ENCODE measurements at places on chromosomes 13 and 19.

DNA sequence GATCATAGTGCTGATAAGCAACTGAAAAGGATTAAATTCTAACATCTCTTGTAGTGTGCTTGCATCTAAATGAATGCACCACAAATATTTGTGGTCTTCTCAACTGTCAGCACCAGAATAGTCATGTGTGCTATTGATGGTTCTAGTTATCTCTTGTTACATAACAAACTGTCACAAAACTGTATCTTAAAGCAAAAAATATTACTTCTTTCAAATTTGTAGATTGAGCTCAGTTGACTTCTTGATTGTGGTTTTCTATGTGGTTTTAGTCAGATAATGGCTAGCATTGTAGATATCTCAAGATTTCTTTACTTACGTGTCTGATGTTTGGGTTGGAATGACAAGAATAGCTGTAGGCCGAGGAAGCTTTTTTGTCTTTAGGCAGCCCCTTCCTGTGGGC lies 431.3 kb downstream of the SLITRK6 start:
- DNase-seq = no peak

DNA sequence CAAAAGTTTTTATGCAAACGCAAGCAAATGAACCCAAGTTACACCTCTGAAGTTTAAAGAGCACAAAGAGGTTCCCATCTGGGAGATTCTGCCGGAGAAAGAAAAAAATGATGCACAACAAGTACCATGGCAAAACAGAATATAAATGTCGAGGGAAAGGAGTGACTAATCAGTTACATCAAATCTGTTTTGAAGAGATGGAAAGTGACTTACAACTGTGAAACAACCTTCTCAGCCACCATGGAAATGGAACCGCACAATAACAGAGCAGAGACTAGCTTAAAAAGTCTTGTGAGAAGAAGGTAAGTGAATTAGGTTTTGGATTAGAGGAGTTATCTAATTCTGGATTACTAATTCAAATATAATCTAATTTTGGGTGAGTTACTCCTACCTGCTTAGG lies 2.4 kb downstream of the HSPH1 start:
- no peak for DNase-seq

DNA sequence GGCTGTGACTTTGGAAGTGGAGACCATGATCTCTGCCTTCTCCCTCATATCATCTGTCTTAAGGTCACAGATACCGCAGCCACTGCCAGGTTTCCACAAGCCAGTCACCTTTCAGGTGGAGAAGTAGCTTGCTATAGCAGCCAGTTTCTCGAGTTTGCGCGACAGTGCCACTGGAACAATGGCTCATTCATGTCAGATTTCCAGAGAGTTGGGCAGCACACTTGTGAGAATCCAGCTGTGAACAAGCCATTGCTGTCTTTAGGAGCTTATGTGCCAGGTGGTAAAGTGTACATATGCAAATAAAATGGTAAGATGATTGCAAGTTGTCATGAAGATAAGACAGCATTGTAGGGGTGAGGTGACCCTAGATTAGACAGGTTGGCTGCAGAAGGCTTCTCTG lies 22.3 kb downstream of the GARRE1 start:
- DNase-seq = no peak

DNA sequence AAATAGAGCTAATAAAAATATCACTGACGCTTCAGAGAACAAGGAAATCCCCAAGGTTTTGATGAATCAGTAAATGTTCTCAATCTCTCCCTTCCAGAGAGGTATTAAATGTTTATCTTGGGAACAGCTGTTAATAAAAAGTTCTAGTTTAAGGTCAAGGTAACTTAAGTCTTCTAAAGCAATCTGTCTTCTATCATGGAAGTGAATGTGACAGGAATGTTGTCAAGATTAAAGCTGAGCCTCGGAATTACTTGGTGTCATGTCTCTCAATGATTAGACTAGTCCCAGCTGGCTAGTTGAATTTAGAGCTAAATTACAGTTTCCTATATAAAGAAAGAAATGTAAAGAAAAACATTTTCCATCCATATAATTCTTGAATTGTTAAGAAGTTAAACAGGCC lies 23.4 kb downstream of the ESD start:
- DNase-seq = no peak

DNA sequence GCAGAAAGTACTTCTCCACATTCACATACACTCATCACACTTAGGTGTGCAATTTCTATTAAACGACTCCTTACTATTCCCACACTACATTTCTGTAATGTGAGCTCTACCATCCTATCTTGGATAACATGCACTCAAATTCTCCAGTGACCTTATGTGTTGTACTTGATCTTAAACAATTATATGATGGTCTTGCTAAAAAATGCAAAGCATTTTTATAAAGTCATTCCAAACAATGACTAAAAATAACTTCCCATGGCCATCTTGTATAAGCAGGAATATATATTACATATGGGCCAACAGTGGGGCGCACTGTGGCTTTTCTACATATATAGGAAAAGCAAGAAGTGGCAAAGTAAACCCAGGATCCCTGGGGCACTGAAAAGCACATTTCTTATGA lies 155.5 kb downstream of the FLT1 start:
- no peak for DNase-seq

DNA sequence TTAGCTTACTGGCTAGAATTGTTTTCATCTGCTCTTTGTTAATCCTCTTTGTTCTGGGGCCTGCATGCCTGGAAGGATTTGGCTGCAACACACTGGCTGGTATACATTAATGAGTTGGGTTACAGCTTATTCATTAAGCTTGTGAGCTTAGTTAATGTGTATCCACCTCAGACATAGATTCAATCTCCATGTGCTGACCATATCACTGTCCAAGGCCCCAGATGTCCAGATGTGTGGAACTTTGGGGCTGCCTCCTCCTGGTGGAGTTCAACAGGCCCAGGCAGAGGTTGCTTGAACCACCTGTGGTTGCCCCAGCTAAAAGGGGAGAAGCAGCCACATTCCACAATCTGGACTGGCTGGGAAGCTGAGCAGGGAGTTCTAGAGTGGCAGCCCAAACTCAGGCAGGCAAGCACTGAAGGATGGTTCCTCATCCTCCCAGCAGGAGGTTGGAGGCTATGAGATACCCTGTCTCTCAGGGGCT lies 5.4 kb downstream of the DIAPH3 start:
- no peak for DNase-seq

- DNase-seq = no peak
Observed at GRCh38 chr19:5664515-5664914, 15.8 kb downstream of the MICOS13 start.

DNA sequence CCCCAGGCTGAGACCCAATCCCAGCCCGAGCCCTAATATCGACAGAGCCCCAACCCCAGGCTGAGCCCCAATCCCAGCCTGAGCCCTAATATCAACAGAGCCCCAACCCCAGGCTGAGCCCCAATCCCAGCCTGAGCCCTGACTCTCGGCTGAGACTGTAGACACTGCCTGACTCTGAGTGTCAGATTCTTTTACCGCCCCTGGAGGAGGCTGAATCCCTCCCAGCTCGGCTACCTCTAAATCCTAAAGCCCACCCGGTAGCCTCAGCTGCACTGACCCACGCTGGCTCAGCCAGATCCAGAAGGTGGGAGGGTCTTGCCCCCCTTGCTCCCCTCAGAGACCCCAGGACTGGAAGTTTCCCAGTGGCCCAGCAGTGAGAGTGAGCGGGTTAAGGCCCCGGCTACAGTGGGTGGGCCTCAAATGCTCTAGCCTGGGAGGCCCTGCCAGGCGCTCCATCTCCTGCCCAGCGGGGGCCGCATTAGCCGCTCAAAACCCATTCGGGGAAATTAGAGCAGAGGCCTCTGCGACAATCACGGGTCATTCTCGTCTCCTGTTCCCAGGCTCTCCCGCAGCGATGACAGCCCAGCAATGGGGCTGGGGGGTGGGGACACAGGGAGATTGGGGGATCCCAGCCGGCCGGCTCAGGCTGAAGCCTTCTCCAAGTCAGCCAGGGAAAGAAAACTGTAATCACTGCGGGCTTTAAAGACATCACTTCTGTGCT lies 43.8 kb downstream of the ZNRF4 start:
- no peak for DNase-seq

- no peak for DNase-seq
Observed at GRCh38 chr19:3003046-3003445, 25.7 kb downstream of the TLE6 start.

DNA sequence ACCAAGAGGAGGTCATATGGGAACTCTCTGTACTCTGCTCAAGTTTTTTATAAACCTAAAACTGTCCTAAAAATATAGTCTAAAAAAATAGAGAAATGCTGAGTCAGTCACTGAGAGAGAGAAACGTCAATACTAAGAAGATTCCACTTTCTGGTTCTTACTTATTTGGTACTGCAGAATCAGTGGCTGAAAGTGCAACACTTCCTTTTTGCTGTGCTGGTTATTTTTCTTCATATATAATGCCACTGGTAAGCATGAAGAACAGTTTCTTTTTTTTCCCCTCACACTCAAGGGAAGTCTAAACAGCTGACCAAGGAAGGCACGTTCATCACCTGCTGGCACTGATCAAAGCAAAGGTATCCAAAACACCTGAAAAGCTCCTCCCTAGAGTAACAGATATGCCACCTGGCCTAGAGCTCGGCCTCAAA lies 44.3 kb upstream of the N4BP2L1 start:
- no peak for DNase-seq

GRCh38 chr13:29483623-29484022 lies 111.9 kb downstream of the SLC7A1 start:
- DNase-seq = no peak

DNA sequence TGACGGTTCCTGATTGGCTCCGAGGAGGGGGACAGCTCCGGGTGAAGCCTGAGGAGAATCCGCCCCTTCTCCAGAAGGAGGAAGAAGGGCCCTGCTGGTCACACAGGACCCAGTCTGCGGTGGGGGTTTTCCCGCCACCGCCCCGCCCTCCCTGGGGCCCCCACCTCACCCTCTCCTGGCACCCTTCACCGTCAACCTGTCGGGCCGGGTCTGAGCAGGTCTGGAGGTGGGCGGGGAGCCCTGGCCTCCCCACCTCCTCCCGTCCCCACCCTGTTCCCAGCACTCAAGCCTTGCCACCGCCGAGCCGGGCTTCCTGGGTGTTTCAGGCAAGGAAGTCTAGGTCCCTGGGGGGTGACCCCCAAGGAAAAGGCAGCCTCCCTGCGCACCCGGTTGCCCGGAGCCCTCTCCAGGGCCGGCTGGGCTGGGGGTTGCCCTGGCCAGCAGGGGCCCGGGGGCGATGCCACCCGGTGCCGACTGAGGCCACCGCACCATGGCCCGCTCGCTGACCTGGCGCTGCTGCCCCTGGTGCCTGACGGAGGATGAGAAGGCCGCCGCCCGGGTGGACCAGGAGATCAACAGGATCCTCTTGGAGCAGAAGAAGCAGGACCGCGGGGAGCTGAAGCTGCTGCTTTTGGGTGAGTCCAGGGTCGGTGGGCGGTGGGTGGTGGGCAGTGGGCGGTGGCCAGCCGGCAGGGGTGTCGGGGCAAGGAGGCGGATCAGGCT lies at the start of gene GNA15:
TSS of gene GNA15 (plus strand) at position 73 of the 723 bp plus-strand sequence. CDS start at position 491, 418 bp downstream.
- no peak for DNase-seq

DNA sequence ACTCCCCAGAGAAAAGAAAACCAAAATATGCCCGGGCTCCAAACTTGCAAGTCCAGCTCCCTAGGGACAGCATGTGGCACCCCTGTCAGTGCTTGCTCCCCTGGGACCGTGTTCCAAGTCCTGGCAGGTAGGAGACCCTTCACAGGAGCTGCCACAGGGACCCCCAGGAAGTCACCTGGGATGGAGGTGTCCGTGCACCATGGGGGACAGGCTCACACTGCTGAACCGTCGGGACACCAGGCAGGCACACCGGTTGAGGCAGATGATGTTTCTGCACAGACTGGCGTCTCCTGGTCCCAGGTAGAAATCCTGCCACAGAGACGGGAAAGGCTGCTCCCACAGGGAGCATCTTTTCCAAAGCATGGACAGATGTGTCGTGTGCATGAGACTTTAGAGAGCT lies 11.7 kb upstream of the PROZ start:
- no peak for DNase-seq

DNA sequence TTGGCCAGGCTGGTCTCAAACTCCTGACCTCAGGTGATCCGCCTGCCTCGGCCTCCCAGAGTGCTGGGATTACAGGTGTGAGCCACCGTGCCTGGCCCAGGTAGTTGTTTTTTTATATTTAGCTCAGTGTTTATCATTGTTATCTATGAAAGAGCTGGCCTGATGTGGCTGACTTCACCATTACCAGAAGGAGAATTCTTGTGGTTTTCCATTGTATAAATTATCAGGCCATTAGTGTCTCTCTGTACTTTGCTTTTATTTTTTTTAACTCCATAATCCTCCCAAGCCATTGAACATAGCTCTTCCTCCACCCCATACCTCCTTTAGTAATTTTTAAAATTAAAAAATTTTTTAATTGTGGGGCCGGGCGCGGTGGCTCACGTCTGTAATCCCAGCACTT lies 24.2 kb downstream of the CERS4 start:
- no peak for DNase-seq

GRCh38 chr13:110841846-110842245 lies 73.0 kb downstream of the ANKRD10 start:
- DNase-seq = no peak

DNA sequence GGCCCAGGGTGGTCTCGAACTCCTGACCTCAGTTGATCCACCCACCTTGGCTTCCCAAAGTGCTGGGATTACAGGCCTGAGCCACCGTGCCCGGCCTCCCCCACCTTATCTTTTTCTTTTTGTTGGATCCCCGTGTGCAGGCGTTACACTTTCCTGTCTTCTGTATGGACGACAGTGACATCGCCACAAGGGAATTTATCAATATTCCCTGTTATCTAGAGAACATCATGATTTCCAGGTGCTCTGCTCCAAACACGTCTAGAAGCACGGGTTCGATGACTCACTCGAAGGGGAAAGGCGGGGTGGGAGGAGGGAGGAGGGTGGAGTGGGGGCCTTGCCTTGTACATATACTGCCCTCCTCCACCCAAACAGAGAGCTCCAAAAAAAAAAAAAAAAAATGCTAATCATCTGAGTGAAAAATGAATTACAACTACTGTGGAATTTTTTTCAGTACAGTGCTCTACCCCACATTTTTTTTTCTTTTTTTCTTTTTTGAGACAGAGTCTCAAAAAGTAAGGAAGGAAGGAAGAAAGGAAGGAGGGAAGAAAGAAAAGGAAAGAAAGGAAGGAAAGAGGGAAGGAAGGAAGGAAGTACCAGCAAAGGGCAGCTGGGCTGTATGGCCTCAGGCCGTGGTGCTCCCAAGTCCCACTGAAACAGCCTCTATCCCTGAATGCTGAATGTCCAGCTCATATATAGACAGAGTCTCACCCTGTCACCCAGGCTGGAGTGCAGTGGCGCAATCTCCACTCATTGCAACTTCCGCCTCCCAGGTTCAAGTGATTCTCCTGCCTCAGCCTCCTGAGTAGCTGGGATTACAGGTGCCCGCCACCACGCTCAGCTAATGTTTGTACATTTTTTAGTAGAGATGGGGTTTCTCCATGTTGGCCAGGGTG lies 36.8 kb downstream of the INSR start:
- peak; percentile 92 for DNase-seq

- no peak for DNase-seq
Observed at GRCh38 chr19:43798546-43799409, 3.5 kb downstream of the LYPD5 start.

DNA sequence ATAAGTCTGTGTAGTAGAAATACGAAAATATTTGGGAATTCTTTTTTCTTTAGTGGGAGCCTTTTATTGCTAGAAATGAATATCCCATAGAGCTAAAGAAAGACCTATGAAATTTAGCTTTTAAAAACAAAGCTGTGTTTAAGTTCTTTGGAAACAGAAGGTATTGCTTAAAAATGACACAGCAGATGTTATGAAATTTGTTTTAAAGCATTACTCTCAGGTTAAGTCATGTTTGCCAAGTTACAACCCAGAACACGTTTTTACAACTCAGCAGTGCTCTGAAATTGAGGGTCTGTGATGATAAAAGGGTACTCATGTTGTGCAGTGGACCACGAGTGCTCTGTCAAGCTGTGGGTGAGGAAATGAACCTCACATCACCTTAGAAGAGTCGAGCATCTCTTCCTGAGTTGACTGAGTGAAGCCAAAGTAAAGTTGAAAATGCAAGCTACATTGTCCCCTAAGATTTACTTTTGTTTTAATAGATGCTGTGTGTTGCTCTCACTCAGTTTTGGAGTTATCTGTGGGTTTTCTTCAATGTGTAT lies 161.1 kb downstream of the SHISA2 start:
- no peak for DNase-seq
